ENCODE measurements at places on chromosomes 6 and 20. TPM values are rescaled to one million over a fixed set of nuclear protein-coding genes. Genes with fewer than 3 reads are reported as not detected.

ARMC12 gene
- total RNA-seq, result 0.26 TPM

SSTR4 gene
- 0.07 TPM for total RNA-seq

SPDEF gene
- total RNA-seq, result not detected

RAET1G gene
- 1.6 TPM for total RNA-seq

FOXA2 gene
- not detected for total RNA-seq

CCM2L gene
- not detected for total RNA-seq

TRIM31 gene
- total RNA-seq, result not detected

ACTL10 gene
- total RNA-seq, result 3.5 TPM

DDAH2 gene
- total RNA-seq, result 66.1 TPM

CLPSL2 gene
- not detected for total RNA-seq

VWA7 gene
- 0.26 TPM for total RNA-seq

DDX43 gene
- 2.8 TPM for total RNA-seq

MATN4 gene
- not detected for total RNA-seq

OR2H2 gene
- total RNA-seq, result not detected

COL11A2 gene
- 0.13 TPM for total RNA-seq

ATP9A gene
- 55.8 TPM for total RNA-seq

LRRC73 gene
- total RNA-seq, result 0.78 TPM
